ENCODE measurements at places on chromosomes 13 and 19. TPM values are rescaled to one million over a fixed set of nuclear protein-coding genes. Genes with fewer than 3 reads are reported as not detected.

The RFC3 gene
- total RNA-seq: 13.9 TPM

The SIGLEC9 gene
- total RNA-seq: not detected

- H3K27me3 ChIP-seq: no peaks in the 10 kb centered on the region
- no peaks in the 10 kb centered on the region for H3K36me3 ChIP-seq
- no peak overlapping the region for H3K27ac ChIP-seq
- DNase-seq: no peak
- no peaks in the 10 kb centered on the region for H3K4me1 ChIP-seq
These were observed 703.7 kb downstream of the UQCRFS1 start for GRCh38 chr19:28509079-28509895.

- no peak overlapping the region for H3K4me3 ChIP-seq
- no peak overlapping the region for H3K27ac ChIP-seq
- peaks cover 20% of the 10 kb centered on the region for H3K4me1 ChIP-seq
- peaks cover 5% of the 10 kb centered on the region for H3K27me3 ChIP-seq
- no peaks in the 10 kb centered on the region for H3K36me3 ChIP-seq
These were observed 19.6 kb upstream of the SIGLEC6 start for GRCh38 chr19:51550848-51551672.

Data from HFFc6 (cell line).